Activated CD4-positive, alpha-beta memory T cell treated with anti-CD3 and anti-CD28 coated beads, Interleukin-2, amount 10 ng/mL, durations not matched to agents 7 days and 5 days (primary cell): ENCODE measurements at places on chromosomes 16 and 17.

DNA sequence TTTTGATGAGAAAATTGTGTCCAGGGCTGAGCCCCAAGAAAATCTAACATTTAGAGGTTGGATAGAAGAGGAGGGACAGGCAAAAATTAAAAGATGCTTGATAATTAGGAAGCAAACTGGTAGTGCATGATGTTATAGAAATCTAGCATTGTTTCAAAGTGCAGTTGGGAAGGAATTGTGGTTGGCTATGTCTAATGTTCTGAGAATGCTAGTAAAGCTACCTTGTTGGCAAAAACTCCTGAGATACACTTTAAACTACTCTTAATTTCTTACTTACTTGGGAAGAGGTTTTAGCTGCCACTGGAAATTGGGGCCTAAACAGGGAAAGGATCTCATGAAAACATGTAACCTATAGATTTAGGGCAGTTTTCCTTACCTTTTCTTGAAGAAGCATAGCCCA, 48.3 kb downstream of the MAP2K4 start:
- no peak for DNase-seq
- H3K27me3 ChIP-seq = no peaks in the 10 kb centered on the region
- H3K36me3 ChIP-seq = peaks cover 25% of the 10 kb centered on the region
- H3K4me3 ChIP-seq = no peak overlapping the region
- H3K4me1 ChIP-seq = no peaks in the 10 kb centered on the region
- H3K27ac ChIP-seq = no peak overlapping the region

- no peak overlapping the region for H3K4me3 ChIP-seq
- H3K36me3 ChIP-seq = no peaks in the 10 kb centered on the region
- no peak overlapping the region for H3K27ac ChIP-seq
- no peaks in the 10 kb centered on the region for H3K4me1 ChIP-seq
- DNase-seq = no peak
- H3K27me3 ChIP-seq = no peaks in the 10 kb centered on the region
Measured at GRCh38 chr16:59573528-59574271, 839.6 kb upstream of the GOT2 start.

DNA sequence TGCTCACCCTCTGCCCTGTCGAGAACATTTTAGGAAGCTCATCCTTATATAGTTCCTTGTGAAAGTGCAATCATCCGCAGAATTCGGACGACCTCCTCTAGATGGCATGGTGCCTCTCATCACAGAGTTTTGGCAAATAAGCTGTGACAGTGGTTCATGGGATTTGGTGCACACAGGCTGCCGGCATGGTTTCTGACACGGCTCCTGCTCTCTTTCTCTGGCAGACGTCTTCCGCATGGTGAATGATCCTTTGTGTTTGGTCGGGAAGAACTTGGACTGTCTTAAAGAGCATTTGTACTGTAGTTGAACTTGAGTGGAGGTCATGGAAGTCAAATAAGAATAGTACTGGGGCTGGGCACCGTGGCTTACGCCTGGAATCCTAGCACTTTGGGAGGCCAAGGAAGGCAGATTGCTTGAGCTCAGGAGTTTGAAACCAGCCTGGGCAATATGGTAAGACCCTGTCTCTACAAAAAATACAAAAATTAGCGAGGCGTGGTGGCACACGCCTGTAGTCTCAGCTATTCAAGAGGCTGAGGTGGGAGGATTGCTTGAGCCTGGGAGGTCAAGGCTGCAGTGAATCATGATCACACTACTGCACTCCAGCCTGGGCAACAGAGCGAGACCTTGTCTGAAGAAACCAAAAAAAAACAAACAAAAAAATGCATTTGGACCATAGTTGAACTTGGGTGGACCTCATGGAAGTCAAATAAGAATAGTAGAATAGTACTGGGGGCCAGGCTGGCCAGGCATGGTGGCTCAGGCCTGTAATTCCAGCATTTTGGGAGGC, 34.7 kb upstream of the NAT9 start:
- H3K4me3 ChIP-seq = no peak overlapping the region
- peaks cover 11% of the 10 kb centered on the region for H3K4me1 ChIP-seq
- H3K27ac ChIP-seq = no peak overlapping the region
- H3K27me3 ChIP-seq = no peaks in the 10 kb centered on the region

DNA sequence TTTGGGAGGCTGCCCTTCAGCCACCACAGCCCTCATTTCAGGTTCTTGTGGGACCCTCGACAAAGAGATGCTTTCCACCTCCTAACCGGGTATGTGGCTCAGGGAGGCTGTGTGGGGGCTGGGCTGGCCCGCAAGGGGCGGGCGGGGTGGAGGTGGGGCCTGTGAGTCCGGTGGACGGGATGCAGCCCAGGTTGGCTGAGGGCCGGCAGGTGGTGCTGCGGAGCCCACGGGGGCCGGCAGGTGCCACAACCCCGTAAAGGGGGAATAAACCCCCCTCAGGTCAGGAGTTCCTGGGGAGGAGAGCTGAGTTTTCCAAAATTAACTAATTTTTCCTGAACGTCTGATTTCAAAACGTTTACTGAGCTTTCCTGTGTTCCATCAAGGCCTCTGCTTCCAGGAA, 4.9 kb upstream of the CIAO3 start:
- no peaks in the 10 kb centered on the region for H3K4me1 ChIP-seq
- no peak overlapping the region for H3K27ac ChIP-seq
- DNase-seq = no peak
- no peak overlapping the region for H3K4me3 ChIP-seq

GRCh38 chr17:11506635-11507034, 91.6 kb upstream of the DNAH9 start:
- no peak overlapping the region for H3K4me3 ChIP-seq
- H3K27ac ChIP-seq = no peak overlapping the region
- H3K4me1 ChIP-seq = no peaks in the 10 kb centered on the region
- no peaks in the 10 kb centered on the region for H3K27me3 ChIP-seq
- H3K36me3 ChIP-seq = no peaks in the 10 kb centered on the region

GRCh38 chr16:11140867-11141266, 115.1 kb downstream of the SOCS1 start:
- no peak overlapping the region for H3K27ac ChIP-seq
- no peaks in the 10 kb centered on the region for H3K27me3 ChIP-seq
- H3K4me3 ChIP-seq = no peak overlapping the region
- H3K4me1 ChIP-seq = peaks cover 38% of the 10 kb centered on the region
- no peak for DNase-seq

GRCh38 chr16:77690416-77690815, 31.9 kb upstream of the NUDT7 start:
- H3K4me1 ChIP-seq = no peaks in the 10 kb centered on the region
- H3K36me3 ChIP-seq = no peaks in the 10 kb centered on the region
- no peak overlapping the region for H3K27ac ChIP-seq
- DNase-seq = no peak

DNA sequence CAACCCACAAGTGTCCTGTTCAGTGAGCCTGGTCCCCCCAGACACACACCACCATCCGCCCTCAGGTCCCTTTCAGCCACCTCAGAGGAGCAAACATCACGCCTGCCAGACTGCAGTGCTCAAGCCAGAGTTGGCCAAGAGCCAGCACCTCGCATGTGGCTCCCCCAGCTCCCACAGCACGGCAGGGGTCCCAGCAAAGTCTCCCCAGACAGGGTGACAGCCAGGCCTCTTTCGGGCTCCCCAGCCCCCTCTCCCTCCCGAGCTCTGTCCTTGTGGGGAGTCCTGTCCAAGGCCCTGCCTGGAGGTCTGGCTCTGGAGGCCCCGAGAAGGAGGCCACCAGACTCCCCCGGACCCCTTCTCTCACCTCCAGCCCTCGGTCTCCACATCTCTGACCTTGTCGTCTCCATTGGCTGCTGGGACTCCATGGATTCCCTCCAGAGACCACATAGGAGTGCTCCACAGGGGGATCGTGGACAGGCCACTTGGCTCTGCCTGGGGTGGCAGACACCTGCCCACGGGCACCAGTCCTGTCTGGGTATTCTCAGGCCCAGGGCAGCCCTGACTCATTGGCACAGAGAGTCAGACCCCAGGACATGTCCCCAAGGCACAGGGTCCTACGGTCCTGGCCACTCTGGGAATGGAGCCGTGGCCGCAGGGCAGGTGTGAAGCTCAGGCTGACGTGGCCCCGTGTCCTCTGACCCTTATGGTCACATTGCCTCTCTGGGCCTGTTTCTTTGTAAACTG, 1.8 kb upstream of the MYADML2 start:
- H3K4me3 ChIP-seq = no peak overlapping the region
- H3K27ac ChIP-seq = no peak overlapping the region
- no peaks in the 10 kb centered on the region for H3K36me3 ChIP-seq
- DNase-seq = no peak

GRCh38 chr17:37388266-37388665, 12.5 kb downstream of the C17orf78 start:
- H3K36me3 ChIP-seq = no peaks in the 10 kb centered on the region
- DNase-seq = no peak
- H3K4me1 ChIP-seq = peaks cover 18% of the 10 kb centered on the region

GRCh38 chr16:68190736-68191510, 45.0 kb downstream of the ESRP2 start:
- H3K27me3 ChIP-seq = no peaks in the 10 kb centered on the region
- H3K36me3 ChIP-seq = peaks cover 57% of the 10 kb centered on the region
- H3K27ac ChIP-seq = no peak overlapping the region
- no peak overlapping the region for H3K4me3 ChIP-seq

- no peaks in the 10 kb centered on the region for H3K36me3 ChIP-seq
- DNase-seq = no peak
- H3K27me3 ChIP-seq = peaks cover 16% of the 10 kb centered on the region
- H3K27ac ChIP-seq = no peak overlapping the region
- H3K4me1 ChIP-seq = no peaks in the 10 kb centered on the region
Measured at GRCh38 chr16:67349172-67349571, 22.6 kb downstream of the LRRC36 start.

DNA sequence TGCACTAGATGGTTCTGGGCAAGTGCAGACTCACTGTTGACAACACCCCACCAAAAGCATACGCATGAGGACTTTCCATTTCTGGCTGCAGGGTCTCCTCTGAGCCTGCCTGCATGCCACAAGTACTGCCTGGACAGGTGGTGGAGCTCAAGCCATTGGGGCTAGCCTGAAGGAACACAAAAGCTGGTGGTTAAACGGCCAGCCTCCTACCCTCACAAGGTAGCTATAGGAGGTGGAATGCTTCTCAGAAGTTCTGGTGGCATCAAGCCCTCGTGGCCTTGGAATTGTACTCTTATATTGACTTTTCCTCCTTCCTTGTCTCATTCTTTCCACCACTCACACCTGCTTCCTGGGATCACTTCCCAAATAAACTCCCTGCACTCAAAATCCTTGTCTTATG, 56.6 kb upstream of the BCAR1 start:
- no peak for DNase-seq
- no peak overlapping the region for H3K4me3 ChIP-seq
- H3K27ac ChIP-seq = no peak overlapping the region
- peaks cover 8% of the 10 kb centered on the region for H3K4me1 ChIP-seq
- peaks cover 17% of the 10 kb centered on the region for H3K36me3 ChIP-seq

DNA sequence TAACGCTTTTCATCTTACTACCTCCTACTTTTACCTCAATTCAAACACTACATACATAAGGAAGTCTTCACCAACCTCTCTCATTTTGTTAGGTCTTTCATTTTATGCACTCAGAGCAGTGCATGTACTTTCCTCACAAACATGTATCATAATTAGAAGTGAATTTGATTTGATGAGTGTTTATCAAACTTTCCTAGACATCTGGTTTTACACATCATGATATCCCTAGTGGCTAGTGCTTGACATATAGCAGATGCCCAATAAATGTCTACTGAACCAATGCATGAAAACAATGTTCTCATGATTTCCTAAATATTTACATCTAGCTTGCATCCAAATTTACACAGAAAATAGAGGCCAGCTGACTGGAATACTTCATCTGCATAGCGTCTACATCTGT, 323.4 kb upstream of the KIF2B start:
- no peak overlapping the region for H3K27ac ChIP-seq
- no peaks in the 10 kb centered on the region for H3K4me1 ChIP-seq
- no peaks in the 10 kb centered on the region for H3K27me3 ChIP-seq
- H3K4me3 ChIP-seq = no peak overlapping the region

DNA sequence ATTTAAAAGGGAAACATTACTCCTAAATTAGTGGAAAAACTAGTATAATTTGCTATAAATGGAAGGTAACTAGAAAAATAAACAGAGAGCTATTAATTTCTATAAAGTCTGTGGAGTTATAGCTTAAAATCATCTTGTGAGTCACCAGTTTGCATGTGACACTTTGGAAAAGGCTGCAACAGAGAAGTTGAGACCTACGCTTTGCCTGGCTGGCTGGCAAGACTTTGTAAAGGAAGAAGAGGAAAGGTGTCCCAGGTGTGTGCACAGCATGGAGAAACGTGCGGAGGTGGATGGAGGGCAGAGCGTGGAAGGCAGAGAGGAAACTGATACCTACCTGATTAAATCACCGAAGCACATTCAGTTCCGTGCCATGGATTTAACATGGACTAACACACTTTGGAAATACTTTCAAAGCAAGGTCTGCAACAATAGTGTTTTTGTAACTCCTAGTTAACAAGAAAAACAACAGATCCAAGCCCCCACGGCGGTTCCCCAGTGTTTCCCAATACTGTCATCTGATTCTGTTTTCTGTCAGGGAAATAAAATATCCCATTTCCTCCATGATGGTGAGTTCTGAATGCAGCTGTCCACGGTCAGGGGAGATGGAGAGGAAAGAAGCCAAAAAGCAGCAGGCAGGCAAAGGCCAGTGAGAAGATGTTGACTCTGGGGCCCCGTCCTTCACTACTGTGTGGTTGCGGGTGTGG, 134.8 kb downstream of the XYLT1 start:
- peaks cover 16% of the 10 kb centered on the region for H3K4me1 ChIP-seq
- H3K4me3 ChIP-seq = no peak overlapping the region
- H3K27ac ChIP-seq = no peak overlapping the region
- no peaks in the 10 kb centered on the region for H3K27me3 ChIP-seq
